Esophagus mucosa (tissue), 1 donor: ENCODE measurements at places on chromosomes 3 and 15. TPM values are rescaled to one million over a fixed set of nuclear protein-coding genes. Genes with fewer than 3 reads are reported as not detected.
A peak's percentile ranks its signal among the peaks of the same experiment; 100 is the strongest.

GRCh38 chr3:54125300-54125699 lies 2.9 kb downstream of the CACNA2D3 start:
- no peak for ATAC-seq

- ATAC-seq, result no peak
Measured at GRCh38 chr15:53307952-53308624, 451.4 kb downstream of the WDR72 start.

- no peak for ATAC-seq
Measured at GRCh38 chr15:60858511-60859070, 370.5 kb downstream of the RORA start.

Gene DCLK3
- total RNA-seq, result 0.04 TPM

Gene KCNMB3
- total RNA-seq, result 0.68 TPM

DNA sequence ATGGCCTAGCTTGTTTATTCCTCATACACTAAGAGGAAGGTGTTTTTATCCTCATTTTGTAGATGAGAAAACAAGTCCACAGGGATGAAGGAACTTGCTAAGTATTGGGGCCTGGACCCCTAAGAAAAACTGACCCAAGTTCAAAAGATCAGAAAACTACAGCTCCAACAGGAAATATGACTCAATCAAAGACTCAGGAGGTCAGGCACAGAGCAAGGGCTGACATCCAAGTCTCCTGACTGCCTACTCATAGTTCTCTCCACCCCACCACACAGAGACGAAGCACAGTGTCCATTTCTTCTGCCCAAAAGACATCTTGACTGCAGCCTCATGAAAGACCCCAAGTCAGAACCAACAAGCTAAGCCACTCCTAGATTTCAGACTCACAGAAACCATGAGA lies 26.9 kb upstream of the TPM1 start:
- ATAC-seq, result peak; percentile 60

GRCh38 chr15:31214158-31214863 lies 112.3 kb upstream of the KLF13 start:
- peak; percentile 0 for ATAC-seq

- ATAC-seq, result no peak
Measured at GRCh38 chr3:112736386-112736785, 95.4 kb upstream of the CCDC80 start.

DNA sequence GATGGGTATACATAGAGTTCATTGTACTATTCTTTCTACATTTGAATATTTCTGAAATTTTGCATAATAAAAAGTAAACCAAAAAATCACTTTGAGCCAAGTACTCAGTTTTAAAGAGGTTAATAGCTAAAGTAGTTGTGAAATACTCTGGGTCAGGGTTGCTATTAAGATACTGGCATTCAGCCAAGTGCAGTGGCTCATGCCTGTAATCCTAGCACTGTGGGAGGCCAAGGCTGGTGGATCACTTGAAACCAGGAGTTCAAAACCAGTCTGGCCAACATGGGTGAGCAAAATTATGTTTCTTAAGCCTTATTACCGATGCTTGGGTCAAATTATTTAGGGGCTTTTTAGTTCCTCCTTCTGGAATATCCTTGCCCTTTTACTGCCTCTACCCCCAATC lies 122.0 kb upstream of the MELTF start:
- ATAC-seq, result peak; percentile 70

DNA sequence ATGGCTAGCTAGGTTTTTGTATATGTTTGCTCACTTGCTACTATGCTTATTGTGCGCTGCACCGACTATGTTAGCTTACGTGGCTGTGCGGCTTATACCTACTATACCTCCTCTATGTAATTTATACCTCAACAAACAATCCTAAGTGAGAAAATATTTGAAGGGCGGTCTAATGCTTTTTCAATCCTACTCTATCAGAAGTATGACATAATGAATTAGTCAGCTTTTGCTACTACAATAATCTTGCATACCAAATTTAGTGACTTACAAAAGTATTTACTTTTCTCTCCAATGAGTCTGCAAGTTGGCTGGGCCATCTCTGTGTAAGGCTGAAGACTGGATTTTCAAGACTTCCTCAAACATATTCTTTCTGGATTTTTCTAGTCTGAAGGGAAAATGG lies 391.2 kb upstream of the NECTIN3 start:
- ATAC-seq, result no peak

Gene ZNF501
- 1.1 TPM for total RNA-seq
